AML-193 (cell line): ENCODE measurements at places on chromosomes 16 and 17.

DNA sequence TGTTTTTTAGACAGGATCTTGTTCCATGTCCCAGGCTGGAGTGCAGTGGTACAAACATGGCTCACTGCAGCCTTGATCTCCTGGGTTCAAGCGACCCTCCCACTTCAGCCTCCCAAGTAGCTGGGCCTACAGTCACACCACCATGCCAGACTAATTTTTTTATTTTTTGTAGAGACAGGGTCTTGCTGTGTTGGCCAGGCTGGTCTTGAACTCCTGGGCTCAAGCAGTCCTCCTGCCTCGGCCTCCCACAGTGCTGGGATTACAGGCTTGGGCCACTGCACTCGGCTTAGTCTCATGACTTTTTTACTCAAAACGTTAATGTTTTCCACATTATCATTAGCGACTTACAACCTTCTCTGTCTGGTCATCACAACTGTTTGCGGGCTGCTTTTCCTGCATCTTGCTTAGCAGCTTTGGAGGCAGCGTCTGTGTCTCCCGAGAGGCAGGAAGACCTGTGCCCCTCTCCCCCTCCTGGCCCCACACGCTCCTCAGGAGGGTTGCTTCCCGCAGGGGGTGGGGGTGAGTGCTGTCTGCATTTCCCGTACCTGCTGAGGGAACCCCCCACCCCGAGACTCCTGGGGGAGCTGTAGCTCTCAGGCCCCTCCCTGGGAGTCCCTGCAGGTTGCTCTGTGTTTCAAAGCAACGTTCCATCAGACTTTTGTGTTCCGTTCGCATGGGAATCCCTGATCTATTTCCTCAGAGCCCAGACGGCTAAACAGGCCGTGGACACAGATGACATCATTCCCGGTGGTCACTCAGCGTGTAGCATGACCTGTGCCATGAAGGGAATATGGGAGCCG, 52.6 kb downstream of the PGS1 start:
- no peak for DNase-seq

DNA sequence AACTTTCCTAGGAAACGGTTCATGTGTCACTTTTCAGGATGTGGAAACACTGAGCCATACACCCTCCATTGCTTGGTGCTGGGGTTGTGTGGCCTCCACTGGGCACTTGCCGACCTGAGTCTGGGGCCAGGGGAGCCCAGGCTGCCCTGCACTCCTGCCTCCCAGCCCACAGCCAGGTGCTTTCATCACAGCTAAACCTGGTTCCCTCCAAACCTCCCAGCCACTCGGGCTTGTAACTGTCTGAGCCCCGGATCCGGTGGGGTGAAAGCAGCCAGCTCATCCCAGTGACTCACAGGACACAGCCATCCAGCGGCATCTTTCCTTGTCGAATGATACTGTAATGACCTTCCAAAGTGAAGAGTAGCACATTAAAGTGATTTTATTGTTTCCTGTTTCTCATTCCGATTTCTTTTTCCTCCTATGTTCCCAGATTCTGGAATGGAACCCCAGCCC, 19.8 kb downstream of the CARHSP1 start:
- DNase-seq = no peak

- DNase-seq = no peak
These were observed 1.4 kb upstream of the ABCC1 start for GRCh38 chr16:15947983-15948509.

GRCh38 chr16:9128346-9129342, 37.2 kb downstream of the HAPSTR1 start:
- DNase-seq = no peak

DNA sequence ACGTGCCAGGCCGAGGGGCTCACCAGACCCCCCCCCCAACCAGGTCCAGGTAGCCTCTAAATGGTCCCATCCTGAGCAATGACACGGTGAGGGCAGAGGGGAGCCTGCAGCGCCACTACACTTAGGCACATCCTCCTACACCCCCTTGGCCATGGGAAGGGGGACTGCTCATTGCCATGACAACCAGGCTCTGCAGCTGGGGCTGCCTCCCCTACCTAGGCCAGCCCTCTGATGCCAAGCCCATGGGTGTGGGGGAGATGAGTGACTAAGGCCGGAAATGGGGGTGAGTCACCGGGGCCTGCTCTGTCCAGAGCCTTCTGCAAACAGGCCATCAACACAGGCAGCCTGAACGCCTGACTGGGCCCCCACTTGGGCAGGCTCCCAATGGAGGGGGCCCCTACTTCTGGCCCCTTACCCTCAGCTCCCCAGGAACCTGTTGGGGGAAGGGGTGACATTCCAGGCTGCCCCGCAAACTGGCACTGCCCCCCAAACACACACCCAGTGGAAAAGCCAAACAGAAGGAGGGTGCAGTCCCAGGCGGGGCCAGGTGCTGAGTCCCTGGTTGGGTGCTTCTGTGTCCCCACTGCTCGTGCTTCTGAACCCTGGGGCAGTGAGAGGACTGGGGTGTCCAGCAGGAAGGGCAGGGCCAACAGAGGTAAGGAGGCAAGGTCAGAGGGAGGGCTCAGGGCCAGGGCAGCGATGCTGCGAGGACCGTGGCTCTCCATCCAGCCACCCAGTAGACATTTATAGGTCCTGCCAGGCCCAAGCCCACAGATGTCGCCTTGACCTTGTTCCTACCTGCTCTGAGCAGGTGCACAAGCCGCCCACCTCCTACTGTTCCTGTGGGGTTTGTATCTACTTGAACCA, 8.2 kb downstream of the PLCD3 start:
- DNase-seq = peak; percentile 78

DNA sequence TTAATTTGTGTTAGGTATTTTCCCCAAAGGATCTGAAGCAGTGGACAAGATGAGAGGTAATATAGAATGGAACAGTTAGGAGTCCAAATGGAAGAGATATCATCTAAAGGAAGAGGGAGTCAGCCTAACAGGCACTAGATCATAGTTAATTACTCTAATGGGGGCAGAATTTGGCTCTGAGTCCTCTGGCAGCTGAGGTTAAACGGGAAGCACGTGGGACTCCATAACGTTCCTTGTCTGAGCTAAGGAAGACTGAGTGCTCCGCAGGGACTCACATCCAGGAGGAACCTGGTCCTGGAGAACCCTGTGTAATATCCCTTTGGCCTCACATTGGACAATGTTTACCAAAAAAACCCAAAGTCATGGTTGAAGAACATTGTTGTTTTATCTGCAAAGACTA, 46.6 kb upstream of the TEX2 start:
- DNase-seq = no peak

DNA sequence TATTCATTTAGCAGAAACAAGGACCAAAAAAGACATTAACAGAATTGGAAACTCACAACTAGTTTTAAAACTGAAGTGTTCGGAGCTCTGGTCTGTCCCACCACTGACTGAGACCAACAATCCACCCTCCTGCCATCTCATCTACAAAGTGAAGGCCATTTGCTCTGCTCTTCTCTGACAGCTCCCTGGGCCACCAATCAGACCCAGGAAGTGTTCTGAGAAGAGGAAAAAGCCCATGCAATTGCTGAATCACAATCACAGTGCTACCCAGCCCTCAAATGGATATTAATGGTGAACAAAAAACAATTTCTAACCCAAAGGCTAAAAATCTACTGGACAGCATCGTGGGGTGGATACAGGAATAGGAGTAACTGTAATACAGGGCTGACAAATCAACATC, 2.1 kb downstream of the RPL23 start:
- no peak for DNase-seq

GRCh38 chr16:55710466-55710865, 54.7 kb downstream of the SLC6A2 start:
- DNase-seq = no peak

- DNase-seq = no peak
These were observed 24.3 kb upstream of the TMEM220 start for GRCh38 chr17:10754109-10754508.

GRCh38 chr16:73199214-73199613, 151.3 kb upstream of the ZFHX3 start:
- no peak for DNase-seq

GRCh38 chr17:45146592-45146889, 1.7 kb upstream of the HEXIM1 start:
- no peak for DNase-seq

DNA sequence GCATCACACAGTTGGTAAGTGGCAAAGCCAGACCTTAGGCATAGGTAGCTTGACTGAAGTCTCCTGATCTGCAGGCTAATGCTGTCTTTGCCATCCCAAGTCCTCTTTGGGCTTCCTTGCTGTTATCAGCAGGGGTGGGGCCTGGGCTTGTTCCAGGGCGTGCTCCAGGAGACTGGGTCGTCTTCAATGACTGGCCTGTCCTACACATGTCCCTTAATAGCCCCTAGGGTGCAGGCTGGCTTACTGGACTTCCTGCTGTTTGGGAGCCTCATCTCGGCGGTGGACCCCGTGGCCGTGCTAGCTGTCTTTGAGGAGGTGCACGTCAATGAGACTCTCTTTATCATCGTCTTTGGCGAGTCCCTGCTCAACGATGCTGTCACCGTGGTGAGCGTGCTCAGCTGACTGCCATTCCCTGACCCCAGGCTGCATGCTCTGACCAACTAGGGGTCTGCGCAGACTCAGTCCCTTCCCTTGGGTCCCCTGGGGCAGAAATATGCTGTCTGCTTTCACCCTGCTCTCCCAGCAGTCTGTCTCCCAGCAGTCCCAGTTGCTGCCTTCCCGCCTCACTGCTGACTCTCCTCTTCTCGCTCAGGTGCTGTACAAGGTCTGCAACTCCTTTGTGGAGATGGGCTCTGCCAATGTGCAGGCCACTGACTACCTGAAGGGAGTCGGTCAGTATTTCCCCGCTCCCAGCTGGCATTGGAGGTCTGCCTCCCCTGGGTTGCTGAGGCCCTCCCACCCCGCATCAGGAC, 6.2 kb downstream of the SLC9A5 start:
- DNase-seq = no peak

DNA sequence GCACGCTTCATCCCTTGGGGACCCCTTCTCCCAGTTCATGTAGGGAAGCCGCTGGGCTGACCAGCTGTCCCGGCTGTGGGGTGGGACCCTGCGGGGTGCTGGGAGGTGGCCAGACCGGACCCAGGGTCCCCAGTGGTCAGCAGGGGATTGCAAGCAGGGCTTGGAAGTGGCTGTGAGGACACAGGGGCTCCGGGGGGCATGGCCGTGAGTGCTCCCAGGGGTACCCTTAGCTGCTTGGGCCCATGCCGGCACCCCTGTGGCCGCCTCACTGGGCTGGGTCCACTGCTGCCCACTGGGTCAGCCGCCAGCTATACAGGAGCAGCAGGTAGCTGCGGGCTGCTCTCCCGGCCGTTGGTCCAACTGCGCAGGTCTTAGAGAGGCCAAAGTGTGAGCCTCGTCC, 18.8 kb downstream of the PRSS27 start:
- DNase-seq = no peak

GRCh38 chr17:43720311-43721060, 38.1 kb downstream of the SOST start:
- DNase-seq = no peak

DNA sequence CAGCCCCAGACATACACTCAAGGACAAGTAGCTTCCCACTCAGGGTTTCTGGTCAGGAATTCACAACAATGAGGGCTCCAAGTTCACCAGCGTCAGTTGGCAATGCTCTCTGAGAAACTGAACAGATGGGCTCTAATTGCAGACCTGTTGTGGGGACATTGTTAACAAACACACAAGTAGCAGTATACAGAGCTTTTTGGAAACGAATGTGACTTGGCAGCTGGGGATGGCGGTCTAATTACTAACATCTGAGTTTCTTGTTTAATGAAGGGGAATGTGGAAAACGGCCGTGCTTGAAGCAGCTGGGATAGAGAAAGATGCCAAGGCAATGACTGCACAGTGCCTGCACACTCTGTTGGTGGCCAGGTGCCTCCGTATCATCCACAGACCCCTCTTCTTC, 316.1 kb upstream of the IRX3 start:
- DNase-seq = no peak

GRCh38 chr16:29975134-29975538, 1.5 kb downstream of the TAOK2 start:
- DNase-seq = no peak

DNA sequence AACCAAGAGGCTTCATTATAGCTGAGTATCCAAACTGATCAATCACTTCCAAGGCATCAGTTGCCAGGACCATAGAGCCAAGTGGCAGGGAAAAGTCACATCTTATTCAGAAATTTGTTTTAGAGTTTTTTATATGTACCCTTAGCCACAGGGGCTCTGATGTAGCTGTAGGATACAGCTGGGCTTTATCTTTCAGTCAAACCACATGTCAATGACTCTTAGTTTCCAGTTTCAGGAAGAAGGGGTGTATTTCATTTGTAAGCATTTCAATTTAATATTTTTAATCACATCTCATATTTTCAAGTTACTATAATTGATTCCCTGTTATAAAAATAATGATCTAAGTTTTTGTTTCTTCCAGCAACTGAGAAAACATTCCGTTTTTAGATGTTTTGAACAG, 2.9 kb upstream of the FLCN start:
- DNase-seq = no peak

- DNase-seq = no peak
These were observed 51.3 kb downstream of the MEAK7 start for GRCh38 chr16:84453061-84453752.

GRCh38 chr17:45761957-45762565, 22.1 kb upstream of the CRHR1 start:
- no peak for DNase-seq

GRCh38 chr17:45888392-45888791, 6.0 kb upstream of the MAPT start:
- DNase-seq = no peak

DNA sequence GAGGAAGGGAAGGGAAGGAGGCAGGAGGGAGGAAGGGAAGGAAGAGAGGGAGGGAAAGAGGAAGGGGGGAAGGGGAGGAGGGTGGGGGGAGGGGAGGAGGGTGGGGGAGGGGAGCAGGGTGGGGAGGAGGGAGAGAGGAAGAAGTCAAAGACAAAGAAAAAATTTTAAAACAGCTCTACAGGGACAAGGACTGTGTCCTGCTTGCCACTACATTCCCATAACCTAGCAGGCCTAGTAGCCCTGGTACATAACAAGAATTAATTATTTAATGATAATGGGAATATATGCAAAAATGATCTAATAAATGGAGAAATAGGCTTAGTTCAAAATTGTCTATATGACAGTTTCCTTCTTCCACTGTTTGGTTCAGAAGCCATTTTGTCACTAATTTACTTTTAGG, 47.6 kb upstream of the NOG start:
- DNase-seq = no peak

DNA sequence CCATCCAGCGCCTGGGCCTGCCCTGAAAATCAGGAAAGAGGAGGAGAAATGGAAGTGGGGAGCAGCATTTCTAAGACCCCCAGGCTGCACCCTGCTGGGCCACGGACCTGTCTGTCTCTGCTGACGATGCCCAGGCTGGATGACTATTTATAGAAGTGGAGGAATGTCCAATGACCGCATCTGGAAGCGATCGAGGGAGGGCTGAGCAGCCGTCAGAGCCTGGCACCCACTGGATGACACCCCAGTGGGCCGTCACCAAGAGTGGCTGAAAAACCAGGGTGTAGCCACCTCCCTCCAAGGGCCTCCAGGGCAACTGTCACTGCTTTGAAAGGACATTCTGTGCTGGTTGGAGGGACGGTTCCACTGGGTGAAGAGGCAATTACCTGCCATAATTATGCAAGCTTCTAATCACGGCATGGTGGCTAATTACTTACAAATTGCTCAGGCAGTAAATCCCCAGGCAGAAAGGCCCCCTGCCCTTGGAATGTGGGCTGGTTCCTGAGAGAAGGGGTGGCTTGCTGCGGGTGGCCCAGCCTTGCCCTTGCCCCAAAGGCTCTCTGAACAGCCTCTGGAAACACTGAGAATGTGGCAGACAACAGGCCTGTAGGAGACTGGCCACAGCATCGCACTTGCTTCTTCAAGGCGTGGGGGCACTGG, 332.1 kb downstream of the C16orf95 start:
- DNase-seq = no peak
